ENCODE measurements at places on chromosomes 12 and 14.

DNA sequence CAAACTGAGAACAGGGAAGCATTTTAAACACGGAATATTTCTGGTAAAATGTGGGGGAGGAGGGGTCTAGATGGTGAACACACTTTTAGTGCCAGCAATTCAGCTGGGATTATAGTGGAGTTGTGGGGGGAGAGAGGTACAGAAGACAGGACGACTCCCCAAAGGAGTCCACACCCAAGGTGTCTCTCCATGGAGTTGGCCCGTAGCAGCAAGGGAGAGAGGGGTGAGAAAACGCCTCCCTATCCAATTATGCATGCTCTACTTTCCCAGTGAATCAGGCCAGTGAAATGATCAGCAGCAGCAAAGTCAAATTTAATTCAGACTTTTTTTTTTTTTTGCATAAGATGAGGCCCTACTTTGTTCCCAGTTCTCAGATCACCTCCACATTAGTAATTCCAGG, 38.6 kb downstream of the BTG1 start:
- DNase-seq = no peak

DNA sequence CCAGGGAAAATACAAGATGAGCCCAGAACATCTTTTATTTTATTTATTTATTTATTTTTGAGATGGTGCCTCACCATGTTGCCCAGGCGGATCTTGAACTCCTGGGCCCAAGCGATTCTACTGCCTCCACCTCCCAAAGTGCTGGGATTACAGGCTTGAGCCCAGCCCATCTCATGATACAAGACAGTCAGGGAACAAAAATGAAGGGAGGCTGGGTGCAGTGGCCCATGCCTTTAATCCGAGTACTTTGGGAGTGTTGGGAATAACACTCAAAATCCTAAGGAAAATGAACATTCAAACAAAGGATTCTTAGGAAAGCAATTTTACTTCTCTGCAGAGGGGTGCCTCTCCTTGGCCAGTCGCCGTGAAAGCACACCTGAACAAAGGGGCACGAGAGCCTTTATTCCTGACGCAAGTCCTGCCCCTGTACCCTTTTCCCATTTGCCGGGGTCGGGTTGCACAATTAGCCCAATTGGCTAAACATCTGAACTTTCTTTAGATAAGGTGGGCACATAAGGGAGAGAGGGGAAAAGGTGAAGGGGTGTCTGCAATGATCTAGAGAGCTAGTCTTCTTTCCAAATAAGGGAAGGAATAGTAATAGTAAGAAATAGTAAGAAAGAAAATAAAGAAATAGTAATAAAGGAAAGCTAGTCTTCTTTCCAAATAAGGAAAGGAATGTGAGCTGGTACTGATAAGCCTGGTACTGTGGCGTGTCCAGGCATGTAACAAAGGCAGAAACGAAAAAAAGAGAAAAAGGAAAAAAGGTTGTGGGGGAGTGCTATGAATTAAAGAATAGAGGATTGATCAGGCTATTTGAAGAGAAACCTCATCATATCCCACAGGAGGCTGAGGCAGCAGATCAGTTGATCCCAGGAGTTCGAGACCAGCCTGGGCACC, 13.4 kb downstream of the NCAPD2 start:
- no peak for DNase-seq

- no peak for DNase-seq
Observed at GRCh38 chr14:23631234-23631633, 4.9 kb upstream of the DHRS2 start.

DNA sequence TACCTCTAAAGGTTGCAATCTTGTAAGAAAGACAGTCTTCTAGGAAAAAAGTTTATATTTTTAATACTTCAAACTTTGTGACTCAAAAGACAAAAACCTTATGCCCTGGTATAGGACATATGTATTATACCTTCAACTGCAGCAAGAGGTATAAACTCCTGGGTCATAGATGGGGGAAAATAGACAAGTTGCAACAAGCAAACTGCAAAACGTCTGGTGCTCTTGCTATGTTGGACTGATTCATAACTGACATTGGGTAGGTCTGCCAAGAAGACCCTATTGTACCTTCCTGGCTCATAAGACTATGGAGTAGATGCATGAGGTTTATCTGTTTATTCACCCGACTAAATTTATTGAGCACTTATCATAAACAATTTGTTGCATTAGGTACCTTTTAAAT, 40.9 kb downstream of the BEST3 start:
- DNase-seq = no peak

- no peak for DNase-seq
Observed at GRCh38 chr12:112946236-112947000, 8.1 kb downstream of the OAS3 start.

DNA sequence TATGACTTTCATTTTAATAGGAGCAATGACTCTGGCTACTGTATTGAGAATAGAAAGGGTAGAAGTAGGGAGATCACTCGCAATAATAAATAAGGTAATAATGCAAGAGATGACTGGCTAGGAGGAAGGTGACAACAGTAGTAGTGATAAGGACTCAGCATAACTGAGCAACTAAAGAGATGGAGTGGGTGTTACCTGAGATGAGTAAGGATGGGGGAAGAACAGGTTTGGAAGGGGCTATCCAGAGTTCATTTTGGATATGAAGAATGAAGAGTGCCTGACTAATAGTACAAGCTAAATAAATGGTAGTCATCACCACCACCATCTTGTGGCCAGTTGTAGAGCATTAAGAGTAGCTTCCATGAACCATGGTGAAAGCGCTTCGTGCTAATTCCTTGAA, 101.1 kb downstream of the RPS6KA5 start:
- DNase-seq = no peak

- peak; percentile 84 for DNase-seq
Observed at GRCh38 chr14:67934087-67934486, 114.5 kb downstream of the RAD51B start.

GRCh38 chr14:30706704-30707103, 84.6 kb downstream of the SCFD1 start:
- DNase-seq = no peak

DNA sequence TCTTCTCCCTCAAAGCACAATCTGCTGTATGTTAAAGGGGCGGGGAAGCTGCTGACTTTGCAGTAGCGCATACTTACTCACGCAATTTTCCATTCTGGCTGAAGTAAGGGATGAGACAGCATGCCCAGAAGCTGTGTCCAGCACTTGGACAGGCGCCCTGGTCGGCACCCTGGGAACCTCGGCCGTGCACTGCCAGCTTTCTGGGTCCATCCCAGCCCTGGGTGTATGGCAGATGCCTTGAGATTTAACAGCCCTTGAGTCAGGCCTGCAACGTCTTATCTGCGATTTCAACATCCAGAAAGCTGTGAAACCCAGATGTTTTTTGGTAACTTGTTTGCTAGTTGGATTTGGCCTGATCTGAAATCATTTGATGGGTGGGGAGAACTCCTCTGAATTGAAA, 16.1 kb downstream of the EML1 start:
- DNase-seq = no peak

DNA sequence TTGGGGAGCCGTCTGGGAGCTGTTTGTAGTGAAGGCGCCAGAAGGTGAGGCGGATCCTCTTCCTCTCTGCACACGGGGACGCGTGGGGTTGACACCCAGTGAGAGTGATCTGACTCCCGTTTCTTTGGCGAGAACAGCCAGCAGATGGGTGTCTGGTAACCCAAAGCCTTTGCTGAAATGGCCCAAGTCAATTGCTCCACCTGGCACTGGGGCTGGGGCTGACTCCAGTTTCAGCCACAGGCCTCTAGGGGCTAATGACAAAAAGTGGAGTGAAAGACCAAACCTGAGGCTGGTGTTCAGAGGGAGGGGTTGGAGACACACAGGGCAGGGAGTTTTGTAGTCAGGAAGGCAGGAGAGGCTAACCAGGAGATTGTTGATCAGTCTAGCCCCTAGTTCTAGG, 87.0 kb downstream of the FRMD6 start:
- no peak for DNase-seq

GRCh38 chr14:71000091-71000490, 92.8 kb downstream of the PCNX1 start:
- DNase-seq = no peak

DNA sequence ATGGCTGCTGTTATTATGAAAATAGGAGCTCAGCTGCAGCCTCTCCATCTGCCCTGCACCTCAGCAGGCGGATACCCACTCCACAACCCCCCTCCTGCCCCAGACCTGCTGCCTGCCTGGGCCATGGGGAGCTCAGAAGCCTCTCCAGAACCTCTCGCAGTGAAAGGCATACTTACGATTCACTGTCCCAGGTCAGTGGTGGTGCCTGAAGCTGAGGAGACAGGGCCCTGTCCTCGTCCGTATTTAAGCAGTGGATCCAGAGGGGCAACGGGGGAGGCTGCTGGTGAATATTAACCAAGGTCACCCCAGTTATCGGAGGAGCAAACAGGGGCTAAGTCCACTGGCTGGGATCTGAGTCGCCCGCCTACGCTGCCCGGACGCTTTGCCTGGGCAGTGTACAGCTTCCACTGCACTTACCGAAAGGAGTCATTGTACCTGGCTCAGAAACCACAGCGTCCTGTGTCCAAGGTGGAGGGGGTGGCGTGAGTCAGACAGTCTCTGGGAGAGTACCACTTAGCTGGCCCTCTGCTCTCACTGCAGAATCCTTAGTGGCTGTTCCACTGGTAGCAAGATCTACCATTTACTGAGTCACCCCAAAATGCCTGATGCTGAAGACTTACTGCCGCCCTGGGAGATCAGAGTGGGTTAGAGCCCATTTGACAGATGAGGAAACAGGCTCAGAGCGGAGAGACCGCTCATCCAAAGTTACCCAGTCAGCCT, at the start of gene SERPINA1:
Gene SERPINA1 (minus strand): TSS at position 219 of the 720 bp plus-strand sequence. CDS start 5,365 bp downstream, outside the sequence.
- DNase-seq = no peak

- no peak for DNase-seq
Observed at GRCh38 chr12:97542666-97543280, 80.2 kb downstream of the RMST start.

GRCh38 chr12:6324936-6325750, 14.7 kb downstream of the PLEKHG6 start:
- DNase-seq = no peak

DNA sequence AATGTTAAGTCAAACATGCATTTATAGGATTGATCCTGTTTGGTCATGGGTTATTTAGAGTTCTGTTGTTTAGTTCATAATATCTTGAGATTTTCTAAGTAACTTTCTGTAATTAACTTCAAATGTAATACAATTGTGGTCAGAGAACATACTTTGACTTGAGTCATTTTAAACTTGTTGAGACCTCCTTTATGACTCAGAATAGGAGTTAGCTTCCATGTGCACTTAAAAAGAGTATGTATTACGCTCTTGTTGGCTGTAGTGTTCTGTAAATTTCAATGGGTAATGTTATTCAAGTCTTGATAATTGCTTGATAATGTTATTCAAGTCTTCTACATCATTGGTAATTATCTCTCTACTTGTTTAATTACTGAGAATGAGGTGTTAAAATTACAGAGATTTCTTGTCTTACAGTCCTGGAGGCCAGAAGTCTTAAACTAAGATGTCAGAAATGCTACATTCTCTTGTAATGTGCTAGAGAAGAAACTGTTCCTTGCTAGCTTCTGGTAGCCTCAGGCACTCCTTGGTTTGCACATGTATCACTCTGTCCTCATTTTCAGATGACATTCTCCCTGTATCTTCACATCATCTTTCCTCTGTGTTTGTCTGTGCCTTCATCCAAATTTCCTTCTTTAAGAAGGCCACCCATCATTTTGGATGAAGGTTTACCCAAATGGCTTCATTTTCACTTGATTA, 197.3 kb downstream of the TMTC3 start:
- no peak for DNase-seq

DNA sequence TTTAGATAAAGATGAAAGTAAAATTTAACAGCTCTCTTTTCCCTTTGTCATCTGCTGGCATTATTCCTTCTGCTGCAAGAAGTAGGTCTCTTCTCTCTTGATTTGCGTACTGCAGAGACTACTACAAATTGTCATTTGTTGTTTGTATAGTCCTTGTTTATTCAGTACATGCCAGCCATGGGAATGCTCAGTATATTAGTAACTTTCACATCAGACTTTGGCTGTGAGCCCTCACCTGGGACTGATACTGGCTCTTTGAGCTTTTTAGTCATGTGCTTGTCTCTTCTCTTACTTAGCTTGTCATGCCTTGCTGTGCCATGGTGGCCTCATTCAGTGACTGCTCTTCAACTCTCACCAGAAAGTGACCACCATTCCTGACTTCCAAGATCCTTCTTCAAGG, 169.8 kb downstream of the PRKCH start:
- no peak for DNase-seq

DNA sequence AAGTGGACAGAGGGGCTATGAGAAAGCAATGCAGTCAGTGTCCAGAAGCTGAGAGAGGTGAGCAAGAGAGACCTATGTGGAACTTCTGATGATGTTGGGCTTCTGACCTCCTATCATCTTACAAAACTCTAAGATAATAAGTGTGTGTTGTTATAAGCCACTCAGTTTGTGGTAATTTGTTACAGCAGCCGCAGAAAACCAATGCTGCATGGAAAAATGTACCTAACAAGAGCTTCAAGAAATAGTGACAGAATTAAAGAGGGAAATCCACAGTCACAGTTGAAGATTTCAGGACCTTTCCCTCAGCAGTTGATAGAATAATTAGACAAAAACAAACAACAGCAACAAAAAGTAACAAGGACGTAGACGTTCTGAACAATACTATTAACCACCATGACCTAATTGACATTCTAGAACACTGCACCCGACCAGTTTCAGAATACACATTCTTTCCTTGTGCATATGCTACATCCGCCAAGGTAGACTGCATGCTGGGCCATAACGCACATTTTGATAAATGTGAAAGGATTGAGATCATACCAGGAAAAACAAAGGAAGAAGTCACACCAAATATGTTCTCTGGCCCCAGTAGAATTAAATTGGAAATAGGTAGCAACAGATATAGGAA, 1.8 kb upstream of the EVL start:
- DNase-seq = no peak

GRCh38 chr14:97280526-97280925, 483.3 kb downstream of the VRK1 start:
- no peak for DNase-seq

DNA sequence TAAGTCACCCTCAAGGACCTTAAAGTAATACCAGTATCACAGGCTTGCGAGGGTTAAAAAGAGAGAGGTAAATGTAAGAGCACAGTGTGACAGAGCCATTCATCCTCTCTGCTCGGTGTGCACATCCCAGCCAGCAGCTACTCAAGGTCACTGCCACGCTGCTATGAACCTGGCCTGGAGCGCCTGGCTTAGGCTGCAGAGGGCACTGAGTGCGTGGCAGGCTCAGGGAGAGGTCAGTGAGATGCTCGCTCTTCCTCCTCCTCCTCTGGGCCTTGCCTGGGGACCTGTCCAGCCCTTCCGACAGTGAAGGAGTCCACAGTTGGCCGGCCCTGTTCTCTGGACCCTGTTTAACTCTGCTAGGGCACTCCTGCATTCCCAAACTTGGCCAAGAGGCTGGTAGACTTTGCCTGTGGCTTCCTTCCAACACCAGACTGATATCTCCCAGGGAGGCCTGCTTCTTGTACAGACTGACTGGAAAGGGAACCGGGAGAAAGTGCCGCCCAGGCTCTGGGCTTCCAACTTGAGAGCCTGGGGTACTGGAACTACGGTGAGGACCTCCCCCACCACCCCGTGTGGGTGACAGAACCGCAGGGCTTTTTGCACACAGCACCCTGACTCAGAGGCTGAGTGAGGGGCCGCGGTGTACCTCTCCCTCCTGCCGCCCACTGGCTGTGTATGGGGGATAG, 62.6 kb upstream of the CORO1C start:
- DNase-seq = no peak

Measured in NCI-H1105 treated with DMSO at 0.1 percent for 48 hours (cell line).